CD4-positive, alpha-beta T cell treated with Interleukin-6 at 100 ng/mL for 8 hours (primary cell): ENCODE measurements at places on chromosomes 2 and 18.

- no peak for DNase-seq
These were observed 221.1 kb upstream of the NRP2 start for GRCh38 chr2:205461169-205461568.

DNA sequence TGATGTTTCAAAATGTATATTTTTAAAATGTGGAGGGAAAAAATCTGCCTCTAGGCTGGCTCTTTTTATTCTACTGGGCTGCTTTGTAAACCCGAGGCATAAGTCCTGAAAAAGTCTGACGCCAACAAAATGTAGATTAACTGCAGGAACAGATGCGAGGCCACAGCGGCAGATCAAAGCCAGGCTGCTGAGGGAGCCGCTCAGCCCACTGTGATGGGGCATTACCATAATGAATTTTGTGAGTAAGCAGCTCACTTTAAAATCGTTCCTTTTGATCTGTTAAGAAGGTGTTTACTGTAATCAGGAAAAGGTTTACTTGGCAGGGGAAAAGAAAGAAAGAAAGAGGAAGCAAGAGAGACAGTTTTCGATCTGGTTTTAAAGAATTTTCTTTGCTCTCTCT lies 269.0 kb downstream of the ICOS start:
- no peak for DNase-seq

GRCh38 chr2:27779417-27780055 lies 8.0 kb downstream of the MRPL33 start:
- DNase-seq, result no peak

- no peak for DNase-seq
These were observed 27.8 kb downstream of the MBD5 start for GRCh38 chr2:148048475-148049221.

GRCh38 chr18:62109676-62110075 lies 77.2 kb downstream of the PIGN start:
- DNase-seq, result no peak
